Retina (tissue), 1 donor: ENCODE measurements at places on chromosomes 5 and 9.

DNA sequence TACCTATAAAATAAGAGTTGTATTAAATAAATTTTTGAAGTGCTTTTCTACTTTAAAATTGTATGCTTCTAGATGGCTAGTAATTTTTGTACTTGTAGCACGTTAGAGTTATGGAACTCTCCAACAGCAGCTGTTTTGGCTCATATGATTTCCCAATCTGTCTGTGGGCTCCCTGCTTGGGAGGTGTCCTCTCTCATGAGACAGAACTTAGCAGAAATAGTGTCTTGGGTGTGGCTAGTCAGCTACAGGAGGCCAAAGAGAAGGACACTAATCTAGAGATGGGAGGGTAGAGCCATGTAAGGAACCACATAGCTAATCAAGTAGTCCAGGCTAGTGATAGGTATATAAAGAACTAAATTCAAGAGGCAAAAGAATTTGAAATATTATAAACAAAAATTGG is 78.4 kb upstream of the DAB2 start:
- no peak for DNase-seq

GRCh38 chr5:156624686-156625085 is 225.4 kb upstream of the PPP1R2B start:
- DNase-seq: no peak

- DNase-seq: no peak
Observed at GRCh38 chr5:168962306-168962705, 338.6 kb downstream of the SLIT3 start.

DNA sequence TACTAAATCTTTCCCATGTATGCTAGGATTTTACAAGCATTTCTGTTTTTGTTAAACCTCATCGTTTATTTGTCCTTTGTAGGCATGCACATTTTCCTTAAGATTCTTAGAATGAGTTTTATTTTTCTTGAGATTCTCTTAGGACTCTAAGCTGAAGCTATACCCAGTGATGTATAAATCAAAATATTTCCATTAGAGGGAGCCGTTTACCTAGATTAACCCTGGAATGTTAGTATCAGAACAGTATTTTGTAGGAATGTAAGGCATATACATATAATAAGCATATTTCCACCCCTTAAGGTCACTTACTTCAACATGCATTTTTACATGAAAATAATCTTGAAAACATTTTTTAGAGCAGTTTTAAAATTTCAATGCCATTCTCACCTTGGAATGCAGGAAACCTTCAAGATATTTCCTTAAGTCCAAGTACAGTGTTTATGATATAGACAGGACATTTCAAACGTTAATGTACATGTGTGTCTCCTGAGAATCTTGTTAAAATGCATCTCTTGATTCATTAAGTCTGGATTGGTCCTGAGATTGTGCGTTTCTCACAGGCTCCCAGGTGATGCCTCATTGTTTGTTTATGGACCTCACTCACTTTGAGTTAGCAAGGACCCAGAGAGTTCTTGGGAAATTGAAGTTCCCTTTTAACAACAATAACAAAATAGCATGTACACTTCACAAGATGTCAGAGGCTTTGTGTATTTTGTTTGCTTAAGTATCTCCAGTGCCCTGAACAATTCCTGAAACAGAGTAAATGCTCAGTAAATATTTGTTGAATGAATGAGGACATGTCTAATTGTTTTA is 34.9 kb upstream of the FCHO2 start:
- no peak for DNase-seq

GRCh38 chr9:125260561-125260960 is 1.1 kb upstream of the GAPVD1 start:
- DNase-seq: peak; percentile 3

- DNase-seq: peak; percentile 33
Observed at GRCh38 chr5:72692231-72692637, 124.2 kb upstream of the TNPO1 start.
